ENCODE measurements at places on chromosomes 7 and 10.

GRCh38 chr7:55081068-55081467 lies 62.3 kb downstream of the EGFR start:
- DNase-seq = no peak

DNA sequence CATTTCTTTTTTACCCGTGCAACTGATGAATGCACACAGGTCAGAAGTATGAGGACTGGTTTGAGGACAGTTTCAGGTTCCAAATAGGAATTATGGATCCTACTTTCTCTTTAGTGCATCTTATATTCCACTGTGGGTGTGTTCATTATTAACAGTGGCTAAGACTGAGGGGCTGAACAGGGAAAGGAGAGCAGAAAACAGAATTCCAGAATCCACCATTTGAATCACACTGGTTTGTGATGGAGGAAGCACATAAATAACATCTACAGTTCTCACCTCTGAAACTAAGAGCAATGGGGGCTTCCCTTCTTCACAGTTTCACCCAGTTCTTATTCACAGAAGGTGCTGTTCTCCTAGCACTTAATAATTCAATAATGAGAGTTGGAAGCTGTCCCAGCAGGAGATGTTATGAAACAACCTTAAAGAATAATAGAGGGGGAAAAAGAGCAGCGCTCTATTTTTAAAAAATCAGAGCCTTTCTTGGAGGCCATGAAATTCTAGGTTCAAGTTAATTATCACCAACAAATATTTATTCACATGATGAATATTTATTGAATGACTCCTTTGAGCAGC lies 205.1 kb downstream of the CREB5 start:
- no peak for DNase-seq

DNA sequence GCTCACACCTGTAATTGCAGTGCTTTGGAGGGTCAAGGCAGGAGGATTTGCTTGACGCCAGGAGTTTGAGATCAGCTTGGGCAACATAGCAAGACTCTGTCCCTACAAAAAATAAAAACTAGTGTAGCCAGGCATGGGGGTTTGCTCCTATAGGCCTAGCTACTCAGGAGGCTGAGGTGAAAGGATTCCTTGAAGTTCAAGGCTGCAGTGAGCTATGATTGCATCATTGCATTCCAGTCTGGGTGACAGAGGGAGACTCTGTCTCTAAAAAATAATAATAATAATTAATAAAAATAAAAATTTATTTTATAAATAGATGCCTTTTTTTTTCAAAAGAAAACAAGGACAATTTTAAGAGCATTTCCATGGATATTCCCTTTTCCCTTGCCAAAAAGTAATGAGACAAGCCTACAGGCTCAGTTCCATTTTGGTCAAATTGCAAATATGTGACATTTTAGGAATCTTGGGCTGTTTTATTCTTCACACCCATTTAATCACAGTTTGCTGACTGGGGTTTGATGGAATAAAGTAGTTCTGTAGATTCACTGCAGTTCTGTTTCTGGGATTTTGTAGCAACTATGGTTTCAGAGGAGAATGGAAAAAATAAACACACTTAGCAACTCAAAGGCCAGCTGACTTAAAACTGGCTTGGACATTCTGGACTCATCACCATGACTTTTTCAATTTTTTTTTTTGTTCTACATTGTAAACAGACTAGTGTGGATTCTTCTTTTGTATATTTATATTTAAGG lies 48.4 kb upstream of the ARHGAP21 start:
- DNase-seq = peak; percentile 16

- DNase-seq = no peak
Measured at GRCh38 chr10:88832376-88832775, 19.3 kb downstream of the ANKRD22 start.

DNA sequence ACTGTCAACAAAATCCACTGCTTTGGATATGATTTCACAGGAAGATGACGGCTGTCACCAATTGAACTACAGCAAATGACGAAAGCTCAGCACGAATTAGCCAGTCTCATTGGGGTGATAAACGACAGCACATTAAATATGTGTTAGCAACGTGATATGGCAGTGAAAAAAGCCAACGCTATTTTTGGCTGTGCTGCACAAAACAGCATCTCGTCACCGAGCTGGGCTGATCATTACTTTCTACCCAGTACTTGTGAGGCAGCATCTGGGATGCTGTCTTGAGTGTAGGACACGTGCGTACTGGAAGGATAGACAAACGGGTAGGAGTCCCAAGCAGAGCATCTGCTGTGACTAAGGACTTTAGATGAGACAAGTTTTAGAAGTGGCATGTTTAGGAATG lies 138.3 kb downstream of the EXOC4 start:
- DNase-seq = no peak

- DNase-seq = no peak
Measured at GRCh38 chr7:137647905-137648565, 198.7 kb downstream of the DGKI start.

GRCh38 chr7:69617364-69617763 lies 19.1 kb downstream of the AUTS2 start:
- DNase-seq = no peak

DNA sequence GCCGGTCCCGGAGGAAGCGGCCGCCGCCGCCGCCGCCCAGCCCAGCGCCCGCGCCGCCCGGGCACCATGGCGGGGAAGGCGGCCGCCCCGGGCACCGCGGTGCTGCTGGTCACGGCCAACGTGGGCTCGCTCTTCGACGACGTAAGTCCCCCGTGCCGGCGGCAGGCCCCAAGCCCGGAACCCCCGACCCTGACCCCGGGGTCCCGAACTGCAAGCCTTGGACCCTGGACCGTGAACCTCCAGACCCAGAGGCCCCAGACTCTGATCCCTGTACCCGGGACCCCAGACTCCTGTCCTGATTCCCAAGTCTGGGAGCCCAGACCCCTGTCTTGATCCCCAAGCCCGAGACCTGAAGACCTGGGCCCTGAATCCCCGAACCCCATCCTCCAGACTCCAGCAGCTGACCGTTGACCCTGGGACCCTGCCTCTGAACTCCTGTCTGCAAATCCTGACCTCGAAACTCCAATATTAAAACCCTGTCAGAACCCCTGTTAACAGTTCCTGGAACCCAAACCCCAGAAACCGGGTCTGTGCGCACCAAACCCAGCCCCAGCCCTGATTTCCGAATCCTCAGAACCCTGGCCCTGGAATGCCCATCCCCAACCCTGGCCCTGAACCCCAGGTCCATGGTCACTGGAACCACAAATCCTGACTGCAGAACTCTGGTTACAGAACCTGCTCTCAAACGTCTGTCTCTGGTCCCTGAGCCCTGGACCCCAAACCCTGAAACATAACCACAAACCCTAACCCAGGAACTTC lies 623 bp downstream of the INPP5A start:
- no peak for DNase-seq

DNA sequence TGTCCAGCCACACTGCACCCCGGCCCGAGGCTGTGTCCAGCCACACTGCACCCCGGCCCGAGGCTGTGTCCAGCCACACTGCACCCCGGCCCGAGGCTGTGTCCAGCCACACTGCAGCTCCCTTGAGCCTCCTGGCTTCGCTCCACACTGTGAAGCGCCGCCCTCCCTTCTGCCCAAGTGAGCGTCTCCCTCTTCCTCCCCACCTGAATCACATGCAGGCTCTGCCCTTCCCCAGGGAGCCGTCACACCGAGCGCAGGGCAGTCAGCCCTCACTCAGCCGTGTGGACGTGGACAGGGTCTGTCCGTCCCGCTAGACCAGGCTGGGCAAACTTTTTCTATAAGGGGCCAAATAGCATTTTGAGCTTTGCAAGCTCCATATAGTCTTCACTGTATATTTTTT lies 27.6 kb downstream of the CFAP46 start:
- DNase-seq = no peak

DNA sequence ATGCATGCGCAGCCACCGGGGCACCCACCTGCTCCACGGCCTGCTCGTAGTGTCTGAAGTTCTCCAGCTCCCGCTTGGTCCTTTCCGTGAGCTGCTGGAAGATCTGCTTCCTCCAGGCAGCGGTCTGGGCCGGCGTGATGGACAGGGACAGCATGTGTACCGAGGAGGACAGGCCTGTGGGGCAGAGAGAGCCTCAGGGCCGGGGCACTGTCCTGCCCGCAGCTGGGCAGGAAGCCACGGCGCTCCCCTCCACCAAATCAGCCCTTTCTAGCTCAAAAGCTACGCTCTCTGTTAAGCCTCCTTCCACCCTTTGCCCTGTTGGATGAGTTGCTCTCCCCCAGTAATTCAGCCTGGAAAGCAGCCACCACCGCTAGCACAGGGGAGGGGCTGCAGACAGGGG lies 19.2 kb downstream of the TECPR1 start:
- no peak for DNase-seq

DNA sequence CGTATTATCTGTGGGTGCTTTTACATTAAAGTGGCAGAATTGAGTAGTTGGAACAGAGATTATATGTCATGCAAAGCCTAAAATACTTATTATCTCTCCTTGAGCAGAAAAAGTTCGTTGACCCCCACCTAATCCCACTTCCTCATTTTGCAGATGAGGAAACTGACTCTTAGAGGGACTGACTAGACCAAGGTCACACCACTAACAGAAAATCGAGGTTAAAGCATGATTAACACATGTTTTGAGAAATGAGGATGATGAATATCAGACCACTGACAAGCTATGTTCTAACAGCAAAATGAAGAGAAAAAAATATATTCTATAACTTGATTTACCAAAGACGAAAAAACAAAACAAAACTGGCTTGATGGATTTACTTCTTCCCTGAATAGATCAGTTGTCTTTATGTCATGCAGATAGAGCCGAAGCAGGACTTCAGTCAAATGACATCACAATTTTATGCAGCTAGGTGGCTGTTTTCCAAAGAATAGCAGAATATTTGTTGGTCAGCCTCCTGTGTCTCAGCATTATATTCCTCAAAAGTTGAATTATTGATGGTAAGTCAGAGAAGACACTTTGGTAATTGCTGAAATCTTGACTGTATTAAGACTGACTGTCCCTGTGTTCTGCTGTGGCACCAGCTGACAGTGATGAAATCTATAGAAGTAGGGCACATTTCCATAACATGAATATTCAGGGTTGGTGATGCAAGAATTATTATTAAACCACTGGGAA lies 24.2 kb upstream of the SMIM30 start:
- DNase-seq = no peak

GRCh38 chr7:115682507-115682906 lies 348.1 kb downstream of the TFEC start:
- DNase-seq = no peak

GRCh38 chr7:75639071-75639885 lies 99.5 kb downstream of the HIP1 start:
- peak; percentile 59 for DNase-seq

- DNase-seq = no peak
Measured at GRCh38 chr10:86316274-86316835, 50.2 kb downstream of the GRID1 start.

GRCh38 chr7:37376386-37376785 lies 72.3 kb downstream of the ELMO1 start:
- no peak for DNase-seq

GRCh38 chr7:74587435-74588126 lies 69.9 kb upstream of the GTF2I start:
- DNase-seq = peak; percentile 90

DNA sequence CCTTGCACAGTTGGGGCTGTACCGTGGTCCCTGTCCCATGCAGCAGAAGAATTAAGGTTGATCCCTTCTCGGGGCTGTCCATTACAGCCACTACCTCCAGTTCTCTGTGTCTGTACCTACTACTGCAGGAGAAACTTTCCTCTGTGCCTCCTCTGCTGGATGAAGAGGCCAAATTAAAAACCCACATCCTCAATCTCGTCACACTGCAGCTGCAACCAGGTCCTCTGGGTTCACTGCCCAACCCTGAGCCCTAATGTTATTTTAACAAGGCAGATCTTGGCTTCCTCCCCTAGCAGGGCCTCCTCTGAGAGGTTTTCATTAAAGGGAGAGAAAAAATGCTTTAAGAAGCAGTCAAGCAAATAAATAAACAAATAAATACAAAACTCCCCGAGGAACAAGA lies 66.6 kb downstream of the PLXNA4 start:
- DNase-seq = no peak

DNA sequence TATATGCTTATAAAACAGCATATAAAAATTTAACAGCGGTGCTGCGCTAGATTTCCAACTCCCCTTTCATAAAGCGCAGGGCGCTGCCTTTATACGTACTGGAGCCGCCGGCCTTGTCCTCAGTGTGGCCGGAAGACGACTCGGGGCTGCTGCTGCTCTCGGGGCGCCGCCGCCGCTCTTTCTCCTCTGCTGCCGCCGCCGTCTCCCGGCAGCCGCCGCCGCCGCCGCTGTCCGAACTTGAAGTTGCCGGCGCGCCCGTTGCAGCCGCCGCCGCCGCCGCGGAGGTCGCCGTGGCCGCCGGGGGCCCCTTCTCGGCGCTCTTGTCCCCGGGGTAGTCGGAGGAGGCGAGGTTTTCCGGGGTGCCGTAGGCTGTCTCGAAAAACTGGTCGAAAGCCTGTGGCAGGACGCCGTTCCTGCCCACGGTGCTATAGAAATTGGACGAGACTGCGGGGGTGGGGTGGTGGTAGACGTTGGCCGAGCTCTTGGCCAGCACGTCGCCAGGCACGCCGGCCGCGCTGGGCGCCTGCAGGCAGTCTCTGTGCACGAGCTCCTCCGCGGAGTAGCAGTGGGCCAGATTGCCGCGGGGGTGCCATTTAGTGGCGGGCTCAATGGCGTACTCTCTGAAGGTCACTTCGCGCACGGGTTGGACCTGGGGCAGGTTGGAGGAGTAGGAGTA lies 557 bp downstream of the HOXA11 start:
- peak; percentile 48 for DNase-seq

- DNase-seq = no peak
Measured at GRCh38 chr7:114787556-114787955, 134.3 kb upstream of the MDFIC start.

- peak; percentile 77 for DNase-seq
Measured at GRCh38 chr7:157412021-157412443, 75.2 kb downstream of the DNAJB6 start.

GRCh38 chr10:14658331-14659127 lies 116.2 kb downstream of the FAM107B start:
- DNase-seq = peak; percentile 56

- peak; percentile 73 for DNase-seq
Measured at GRCh38 chr7:127667017-127667670, 15.2 kb downstream of the SND1 start.

GRCh38 chr10:16423599-16423998 lies 13.2 kb upstream of the PTER start:
- DNase-seq = no peak

GRCh38 chr10:24039897-24040296 lies 169.0 kb upstream of the KIAA1217 start:
- no peak for DNase-seq

- DNase-seq = no peak
Measured at GRCh38 chr7:83161186-83161585, 1.5 kb downstream of the PCLO start.

GRCh38 chr10:43049081-43049551 lies 27.8 kb upstream of the RET start:
- DNase-seq = no peak

GRCh38 chr7:19554581-19554980 lies 154.3 kb downstream of the POLR1F start:
- DNase-seq = no peak

DNA sequence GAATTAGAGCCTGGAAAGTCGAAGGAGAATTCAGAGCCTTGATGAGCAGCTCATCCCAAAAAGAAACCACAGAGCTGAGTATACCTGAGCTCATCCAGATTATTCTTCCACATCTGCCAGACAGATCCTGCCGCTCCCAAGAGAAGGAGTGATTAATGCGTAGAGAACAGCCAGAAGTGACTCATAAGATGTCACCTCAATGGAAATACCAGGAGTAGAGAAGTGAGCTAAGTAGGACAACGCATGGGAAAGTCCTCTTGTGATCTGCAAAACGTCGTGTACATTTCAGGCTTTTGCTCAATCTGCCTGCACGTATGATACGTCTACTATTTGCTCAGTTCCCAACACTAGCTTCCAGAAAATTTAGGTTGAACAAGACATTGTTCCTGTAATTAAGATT lies 230.5 kb upstream of the AUTS2 start:
- DNase-seq = peak; percentile 92

GRCh38 chr10:93126483-93127052 lies 52.9 kb downstream of the CYP26A1 start:
- DNase-seq = no peak

All from fibroblast of skin of abdomen (primary cell).